ENCODE measurements at places on chromosomes 5 and 9.

DNA sequence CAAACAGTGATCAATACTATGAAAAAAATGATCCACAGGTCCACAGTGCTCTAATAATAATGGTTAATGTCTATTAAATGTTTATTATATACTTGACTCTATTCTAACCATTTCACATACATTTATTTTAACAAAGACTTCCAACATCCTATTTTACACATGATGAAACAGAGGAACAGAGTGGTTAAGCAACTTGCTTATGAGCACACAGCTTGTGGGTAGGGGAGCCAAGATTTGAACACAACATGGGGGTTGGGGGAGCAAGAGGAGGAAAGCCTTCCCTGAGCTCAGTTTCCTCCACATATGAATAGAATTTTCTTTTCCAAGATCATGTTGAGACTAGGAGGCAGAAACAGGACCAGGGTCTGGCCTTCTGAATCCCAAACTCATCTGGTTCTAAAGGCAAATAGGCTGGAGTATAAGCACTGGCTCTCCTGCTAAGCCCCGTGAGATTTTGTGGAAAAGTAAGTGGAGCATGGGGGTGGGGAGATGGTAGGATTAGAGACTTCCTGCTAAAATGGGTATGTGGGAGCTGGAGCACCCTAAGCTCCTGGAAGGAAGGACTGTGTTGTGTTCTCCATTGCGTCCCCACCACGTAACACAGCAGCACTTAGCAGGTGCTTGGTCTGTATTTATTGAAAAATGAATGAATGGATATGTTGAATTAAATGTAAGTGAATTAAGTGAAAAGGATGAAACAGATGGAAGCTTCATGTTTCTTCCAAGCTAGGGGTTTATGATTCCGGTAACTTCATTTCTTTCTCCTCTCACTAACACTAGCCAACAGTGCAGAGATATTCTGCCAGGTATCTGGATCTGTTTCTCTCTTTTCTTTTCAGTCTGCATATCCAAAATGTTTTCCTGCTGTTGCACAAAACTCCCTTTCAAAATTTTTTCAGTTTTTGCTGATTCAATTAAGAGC, 26.9 kb upstream of the GALNT10 start:
- DNase-seq = no peak

DNA sequence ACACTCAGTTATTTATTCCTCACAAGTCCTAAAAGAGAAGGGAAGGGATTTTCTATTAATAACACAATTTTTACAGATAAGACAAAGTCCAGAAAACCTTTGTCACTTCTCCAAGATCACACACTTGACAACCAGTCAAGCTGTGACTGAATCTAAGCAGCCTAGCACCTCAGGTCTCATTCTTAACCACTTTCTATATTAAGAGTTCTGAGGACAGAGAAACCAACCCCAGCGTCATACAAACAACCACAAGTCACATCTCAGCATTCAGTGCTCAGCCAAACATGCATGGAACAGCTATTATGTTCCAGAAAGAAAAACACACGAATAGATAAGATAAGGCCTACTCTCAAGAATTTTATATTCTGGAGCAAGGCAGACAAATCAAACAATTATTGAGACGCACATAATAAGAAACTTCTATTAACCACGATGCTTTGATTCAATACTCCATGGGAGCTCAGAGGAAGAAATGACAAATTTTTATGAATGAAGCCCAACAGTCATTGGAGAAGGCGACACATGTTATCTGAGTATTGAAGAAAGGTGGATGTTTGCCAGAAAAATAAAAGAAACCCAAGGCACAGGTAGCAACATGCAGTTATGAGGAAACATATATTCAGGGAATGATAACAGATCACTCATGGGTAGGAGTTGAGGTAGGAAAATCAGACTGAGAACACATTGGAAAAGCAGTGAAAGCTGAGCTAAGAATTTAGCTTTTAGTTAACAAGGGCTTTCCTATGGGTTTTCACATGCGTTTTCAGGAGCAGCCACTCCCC, 113.1 kb downstream of the HTR4 start:
- DNase-seq = no peak

DNA sequence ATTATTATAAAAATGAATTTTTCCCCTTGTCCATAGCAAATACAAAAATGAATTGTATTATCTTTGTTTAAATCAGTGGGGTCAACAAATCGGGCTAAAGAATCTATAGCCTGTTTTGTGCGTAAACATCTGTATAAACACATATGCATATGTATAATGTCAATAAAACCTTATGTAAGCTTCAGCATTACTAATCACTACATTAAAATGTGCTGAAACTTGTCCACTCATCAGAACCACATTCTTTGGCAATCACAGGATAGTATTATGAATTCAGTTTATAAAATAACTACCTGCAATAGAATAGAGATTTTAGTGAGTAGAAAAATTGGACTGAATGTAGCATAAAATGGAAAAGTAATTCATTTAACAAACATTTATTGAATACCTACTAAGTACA, 30.6 kb downstream of the RGMB start:
- DNase-seq = no peak

DNA sequence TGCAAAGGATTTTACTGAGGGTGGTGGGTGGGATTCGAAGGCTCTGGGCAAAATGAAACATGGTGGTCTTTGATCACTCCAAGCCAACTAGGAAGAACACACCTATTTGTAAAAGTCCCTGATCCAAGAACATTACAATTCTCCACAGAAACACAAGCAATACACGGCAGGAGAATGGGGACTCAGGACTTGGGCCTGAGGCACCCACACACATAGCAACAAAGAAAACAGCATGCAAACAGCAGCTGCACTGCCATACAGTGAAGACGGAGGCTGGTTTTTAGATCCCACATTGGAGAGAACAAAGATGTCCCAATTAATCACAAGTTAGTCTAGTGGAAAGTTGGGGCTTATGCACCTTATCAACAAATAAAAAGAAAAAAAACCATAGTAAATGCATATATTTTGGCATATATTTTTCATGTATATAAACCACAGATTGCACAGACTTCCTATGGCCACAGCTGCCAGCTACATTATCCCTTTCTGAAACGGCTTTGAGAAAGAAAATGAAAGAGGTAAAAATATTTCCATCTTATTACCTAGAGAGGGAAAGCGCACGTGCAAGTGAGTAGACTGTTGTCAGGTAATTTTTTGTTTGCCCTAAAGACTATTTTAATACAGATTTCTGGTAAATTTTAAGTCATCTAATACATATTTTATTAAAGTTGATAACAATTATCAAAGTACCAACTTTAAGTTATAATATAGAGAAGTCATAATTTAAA, 410.9 kb downstream of the BNC2 start:
- no peak for DNase-seq

DNA sequence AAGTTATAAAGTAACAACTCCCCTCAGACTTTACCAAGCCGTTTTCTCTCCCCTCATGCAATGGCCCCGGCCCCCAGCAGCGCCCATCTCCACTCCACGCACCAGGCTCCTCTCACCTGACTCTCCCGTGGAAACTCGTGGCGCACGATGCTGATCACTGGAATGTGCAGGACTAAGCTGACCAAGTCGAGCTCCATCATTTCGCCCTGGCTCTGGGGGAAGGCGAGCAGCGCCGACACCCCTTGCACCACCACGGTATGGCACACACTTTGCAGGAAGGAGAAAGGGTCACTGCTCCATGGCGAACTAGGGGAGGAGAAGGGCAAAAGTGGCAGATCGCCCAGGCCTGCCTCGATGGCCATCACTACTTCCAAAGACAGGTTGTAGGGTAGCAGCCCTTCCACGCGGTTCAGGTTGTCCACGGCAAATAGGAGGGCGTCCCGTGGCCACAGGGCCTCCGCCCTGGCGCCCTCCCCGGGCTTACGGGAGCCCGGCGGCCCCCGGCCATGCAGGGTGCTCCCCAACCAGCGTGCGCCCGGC, 1.2 kb downstream of the GRIN3A start:
- DNase-seq = no peak

- DNase-seq = no peak
These were observed 231.7 kb downstream of the ARHGAP26 start for GRCh38 chr5:143001764-143002351.

- DNase-seq = no peak
These were observed 232.5 kb downstream of the GADD45G start for GRCh38 chr9:89837162-89837933.

GRCh38 chr9:124483481-124483880, 23.7 kb downstream of the NR5A1 start:
- DNase-seq = no peak

GRCh38 chr9:100774962-100775361, 197.1 kb downstream of the CAVIN4 start:
- no peak for DNase-seq

DNA sequence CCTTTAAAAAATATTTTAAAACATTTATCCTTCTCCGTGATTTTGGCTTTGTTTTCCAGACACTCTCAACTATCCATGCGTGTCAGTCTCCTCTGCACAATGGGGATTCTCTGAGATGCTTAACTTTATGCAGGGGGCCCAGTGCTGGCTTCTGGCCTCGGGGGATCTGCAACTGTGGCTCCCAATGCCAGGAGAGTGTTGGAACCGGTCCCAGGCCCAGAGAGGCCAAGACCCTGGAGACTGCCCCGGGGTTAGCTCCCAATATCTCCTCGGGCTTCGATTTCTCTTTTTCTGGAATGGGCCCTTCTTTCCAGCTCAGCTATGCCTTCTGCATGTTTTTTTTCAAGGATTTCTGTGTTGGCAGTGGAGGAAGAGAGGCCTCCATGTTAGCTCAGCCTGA, 20.1 kb upstream of the SARDH start:
- no peak for DNase-seq

- no peak for DNase-seq
These were observed 95.3 kb downstream of the IRX2 start for GRCh38 chr5:2656206-2656605.

DNA sequence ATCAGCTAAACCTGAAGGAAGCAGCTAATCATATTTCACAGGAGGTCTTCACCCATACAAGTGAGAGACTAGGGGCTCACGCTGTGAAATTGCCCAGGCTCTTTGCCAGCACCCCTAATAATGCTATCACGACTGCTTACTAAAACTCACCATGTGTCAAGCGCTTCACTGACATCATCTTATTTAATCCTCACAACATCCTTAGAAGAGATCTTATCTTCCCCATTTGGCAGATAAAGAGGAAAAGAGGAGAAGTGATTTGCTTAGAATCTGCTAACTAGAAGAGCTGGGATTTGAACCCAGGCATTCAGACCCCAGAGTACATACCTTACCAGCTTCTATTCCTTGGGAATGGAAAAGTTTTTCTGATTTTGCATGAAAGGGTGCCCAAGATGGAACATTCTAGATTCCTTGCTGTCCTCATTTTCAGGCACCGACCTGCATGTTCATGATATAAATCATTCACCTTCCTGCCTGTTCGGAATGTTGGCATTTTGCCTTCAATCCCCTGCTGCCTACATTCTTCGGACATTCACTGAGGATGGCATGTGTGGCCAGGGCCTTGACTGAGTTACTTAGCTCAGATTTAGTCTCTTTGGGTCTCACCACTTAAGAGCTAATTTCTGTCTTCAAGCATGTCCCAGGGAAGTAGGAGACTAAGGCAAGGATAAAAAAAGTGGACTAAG, 88.1 kb downstream of the SH3TC2 start:
- no peak for DNase-seq

DNA sequence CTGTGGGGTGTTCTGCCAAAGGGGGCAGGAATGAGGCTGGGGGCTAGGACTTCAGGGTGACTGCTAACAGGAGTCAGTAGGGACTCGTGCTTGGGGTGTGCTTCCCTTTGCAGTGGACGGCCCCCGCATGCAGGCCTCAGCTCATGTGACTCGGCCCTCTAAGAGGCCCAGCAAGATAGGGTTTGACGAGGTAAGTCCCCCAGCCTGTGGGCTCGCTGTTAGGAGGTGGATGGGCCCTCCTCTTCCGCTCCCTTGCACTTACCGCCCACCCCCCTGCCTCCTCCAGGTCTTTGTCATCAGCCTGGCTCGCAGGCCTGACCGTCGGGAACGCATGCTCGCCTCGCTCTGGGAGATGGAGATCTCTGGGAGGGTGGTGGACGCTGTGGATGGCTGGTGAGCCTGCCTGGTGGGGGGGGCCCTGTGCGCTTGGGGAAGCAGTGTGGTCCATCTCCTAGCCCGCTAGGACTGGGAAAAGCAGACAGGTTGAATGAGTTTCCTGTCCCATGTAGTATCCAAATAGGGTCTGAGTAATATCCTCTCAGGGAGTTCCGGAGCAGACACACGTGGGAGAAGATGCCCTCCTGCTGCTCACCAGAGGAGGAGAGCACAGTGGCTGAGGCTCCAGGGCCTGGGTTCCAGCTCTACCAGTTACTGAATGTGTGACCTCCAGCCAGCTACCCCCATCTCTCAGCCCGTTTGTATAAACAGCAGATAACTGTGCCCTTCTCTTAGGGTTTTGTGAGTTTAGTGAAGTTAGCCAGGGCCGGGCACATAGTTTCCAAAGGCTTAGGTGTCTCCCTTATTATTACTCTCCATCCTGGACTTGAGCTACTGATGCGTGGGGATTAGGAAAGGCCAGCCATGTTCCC, 8.2 kb downstream of the CERCAM start:
- DNase-seq = no peak

- no peak for DNase-seq
These were observed 528.0 kb downstream of the BNC2 start for GRCh38 chr9:16342246-16343020.

GRCh38 chr9:77649109-77649812, 1.1 kb upstream of the GNA14 start:
- DNase-seq = no peak

DNA sequence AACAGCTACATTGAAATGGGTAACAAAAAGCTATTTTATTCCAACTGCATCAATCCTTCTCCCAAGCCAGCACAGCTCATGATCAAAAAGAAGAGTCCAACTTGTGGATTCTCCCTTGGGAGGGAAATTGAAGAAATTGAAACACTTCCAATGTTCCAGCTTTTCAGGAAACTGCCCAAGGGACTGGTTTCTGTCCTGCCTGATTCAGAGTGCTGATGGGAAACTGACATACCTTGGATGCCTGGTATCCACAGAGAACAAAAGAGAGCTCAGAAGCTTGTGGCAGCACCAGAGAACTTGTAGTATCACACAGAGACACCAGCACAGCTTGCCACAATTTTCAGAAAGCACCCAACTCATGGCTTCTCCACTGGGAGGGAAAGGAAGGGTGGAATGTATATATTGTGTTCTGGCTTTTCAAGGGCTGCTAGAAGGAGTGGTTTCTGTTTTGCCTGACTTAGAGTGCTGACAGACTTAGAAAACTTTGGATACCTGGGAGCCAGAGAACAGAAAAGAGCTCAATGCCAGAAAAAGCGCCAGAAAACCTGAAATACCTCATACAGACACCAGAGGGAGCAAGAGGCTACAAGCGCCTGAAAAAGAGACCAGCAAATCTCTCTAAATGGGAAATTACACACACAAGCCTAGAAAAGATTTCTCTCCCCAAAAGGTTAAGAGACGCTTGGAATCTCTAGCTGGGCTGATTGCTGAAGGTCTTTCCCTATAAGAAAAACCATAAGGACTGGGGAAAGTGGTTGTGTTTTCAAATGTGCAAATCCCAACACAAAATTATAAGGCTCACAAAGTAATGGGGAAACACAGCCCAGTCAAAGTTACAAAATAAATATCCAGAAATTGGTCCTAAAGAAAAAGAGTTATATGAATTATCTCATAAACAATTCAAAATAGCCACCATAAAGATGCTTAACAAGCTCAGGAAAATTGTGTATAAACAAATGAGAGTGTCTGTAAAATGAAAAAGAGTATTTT, 178.8 kb downstream of the SPOCK1 start:
- no peak for DNase-seq
